Fibroblast of skin of right quadriceps (primary cell): ENCODE measurements at places on chromosomes 3 and 15.
A peak's percentile ranks its signal among the peaks of the same experiment; 100 is the strongest.

DNA sequence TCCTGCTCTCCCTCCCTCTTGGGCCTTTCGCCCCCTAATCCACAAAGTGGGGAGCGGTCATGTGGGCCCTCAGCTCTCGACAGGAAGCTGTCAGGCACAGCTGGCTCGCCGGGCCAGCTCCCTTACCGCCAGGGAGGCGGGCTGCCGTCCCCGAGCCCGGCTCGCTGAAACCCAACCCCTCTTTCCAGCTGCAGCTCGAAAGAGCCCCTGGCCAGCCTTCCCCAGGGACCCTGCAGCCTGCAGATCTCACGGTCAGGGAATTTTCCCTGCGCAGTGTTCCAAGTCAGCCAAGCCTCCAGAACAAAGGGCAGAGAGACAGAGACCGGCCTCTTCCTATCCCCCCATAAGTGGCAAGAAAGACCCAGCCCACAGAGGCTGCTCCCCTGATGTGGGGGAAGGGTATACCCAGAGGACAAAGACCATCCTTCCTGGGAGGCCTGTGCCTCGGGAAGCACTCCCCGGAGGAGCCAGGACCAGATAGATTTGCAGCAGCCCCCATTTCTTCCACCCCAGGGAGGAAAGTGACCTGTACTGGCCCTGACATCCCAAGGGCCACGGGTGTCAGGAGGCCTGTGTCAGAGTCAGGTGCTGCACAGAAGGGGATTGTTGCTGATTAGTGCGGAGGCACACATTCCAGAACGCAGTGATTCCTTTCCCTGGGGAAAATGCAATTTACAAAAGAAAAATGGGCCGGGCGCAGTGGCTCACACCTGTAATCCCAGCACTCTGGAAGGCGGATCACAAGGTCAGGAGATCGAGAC lies 32.6 kb downstream of the MAGEF1 start:
- peak; percentile 43 for DNase-seq

- peak; percentile 15 for DNase-seq
These were observed 30.6 kb downstream of the EPHA3 start for GRCh38 chr3:89138048-89138447.

- DNase-seq = no peak
These were observed 6.8 kb downstream of the CSK start for GRCh38 chr15:74788683-74789151.

DNA sequence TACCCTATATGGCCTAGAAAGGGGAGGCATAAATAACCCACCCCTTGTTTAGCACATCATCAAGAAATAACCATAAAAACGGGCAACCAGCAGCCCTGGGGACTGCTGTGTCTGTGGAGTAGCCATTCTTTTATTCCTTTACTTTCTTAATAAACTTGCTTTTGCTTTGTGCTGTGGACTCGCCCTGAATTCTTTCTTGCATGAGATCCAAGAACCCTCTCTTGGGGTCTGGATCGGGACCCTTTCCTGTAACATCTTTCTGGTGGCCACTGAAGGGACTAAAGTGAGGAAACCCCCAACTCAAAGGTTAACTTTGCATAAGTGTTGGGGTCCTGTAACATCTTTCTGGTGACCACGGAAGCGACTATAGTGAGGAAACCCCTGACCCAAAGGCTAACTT lies 15.7 kb upstream of the HHATL start:
- DNase-seq = no peak

DNA sequence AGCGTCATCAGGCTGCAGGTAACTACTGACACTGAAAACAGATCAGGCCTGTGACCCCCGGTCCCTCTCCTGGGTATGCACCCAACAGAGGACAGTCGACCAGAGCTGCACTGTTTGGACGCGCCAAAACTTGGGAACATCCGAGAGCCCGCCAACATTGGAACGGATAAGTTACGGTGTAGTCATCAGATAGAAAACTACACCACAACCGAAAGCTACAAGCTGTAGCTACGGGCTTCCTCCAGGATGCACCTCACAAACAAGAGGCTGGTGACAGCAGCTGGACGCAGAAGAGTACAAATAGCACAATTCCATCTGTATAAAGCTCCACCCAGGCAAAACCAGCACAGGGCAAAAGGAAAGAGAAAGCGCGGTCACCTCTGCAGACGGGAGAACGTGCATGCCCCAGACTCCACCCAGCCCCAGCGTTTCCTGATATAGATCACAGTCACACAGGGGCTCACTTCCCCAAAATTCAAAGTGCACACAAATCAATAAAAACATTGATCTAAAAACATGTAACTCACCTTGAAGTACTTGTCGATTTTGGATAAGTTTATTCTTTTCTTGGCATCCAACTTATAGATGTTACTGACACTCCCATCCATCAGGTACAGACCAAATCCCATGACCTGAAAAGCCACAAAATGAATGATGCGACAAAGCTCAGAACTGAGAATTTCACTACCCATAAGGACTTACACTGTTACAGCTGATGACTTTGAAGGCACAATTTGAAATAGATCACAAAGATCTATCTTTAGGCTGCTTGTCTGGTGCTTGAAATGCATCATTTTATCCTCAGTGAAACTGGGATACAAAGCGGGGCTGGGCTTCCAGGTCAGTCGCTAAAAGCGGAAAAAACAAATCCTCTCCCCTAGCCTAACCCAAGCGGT lies 43.3 kb downstream of the CYFIP1 start:
- DNase-seq = no peak

GRCh38 chr3:157442729-157443128 lies 6.1 kb downstream of the PTX3 start:
- no peak for DNase-seq

GRCh38 chr15:72888811-72889210 lies 105.3 kb upstream of the ADPGK start:
- no peak for DNase-seq

- no peak for DNase-seq
These were observed 1002.0 kb downstream of the OTOL1 start for GRCh38 chr3:162498626-162499025.

DNA sequence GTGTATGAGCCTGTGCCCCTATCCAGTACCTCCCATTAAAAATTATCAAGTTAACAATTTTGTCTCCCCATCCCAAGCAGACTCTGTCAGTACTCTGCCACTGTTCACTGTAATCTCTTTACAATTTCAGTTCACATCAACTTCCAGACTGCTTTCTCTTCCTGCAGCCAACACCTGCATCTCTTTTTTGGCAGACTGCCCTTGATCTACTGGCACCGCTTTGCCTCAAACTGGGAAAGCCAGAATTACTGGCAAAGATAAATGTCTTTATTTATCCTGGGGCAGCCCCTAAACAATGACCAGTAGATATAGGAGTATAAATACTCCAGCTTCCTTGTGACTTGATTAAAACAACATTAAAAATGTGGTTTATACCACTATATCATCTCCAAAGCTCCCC lies 494.1 kb downstream of the ZNF385D start:
- no peak for DNase-seq

DNA sequence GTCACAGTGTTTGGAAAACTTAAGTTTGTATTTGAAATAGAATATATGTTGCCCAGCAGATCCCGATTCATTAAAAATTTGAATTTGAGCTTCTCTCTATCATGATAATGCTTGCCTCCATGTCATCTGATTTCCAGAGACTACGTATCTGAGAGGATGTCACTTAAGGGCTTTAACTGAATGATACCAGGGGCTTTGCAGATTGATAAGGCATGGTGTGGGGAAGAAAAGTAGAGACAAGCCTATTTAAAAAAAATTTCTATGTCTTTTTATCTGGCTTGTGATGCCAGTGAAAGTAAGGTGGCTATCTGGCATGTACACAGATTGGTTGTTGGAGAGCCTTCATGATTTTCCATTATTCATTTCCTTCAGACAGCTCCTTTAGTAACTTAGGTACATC lies 72.7 kb downstream of the UBE2E2 start:
- no peak for DNase-seq

GRCh38 chr3:16928386-16929132 lies 43.8 kb downstream of the PLCL2 start:
- DNase-seq = no peak

GRCh38 chr3:137987723-137988122 lies 22.2 kb upstream of the CLDN18 start:
- no peak for DNase-seq

- no peak for DNase-seq
These were observed 52.3 kb downstream of the PCSK6 start for GRCh38 chr15:101437209-101437608.

GRCh38 chr15:69060744-69061143 lies 46.2 kb downstream of the NOX5 start:
- DNase-seq = no peak

- peak; percentile 96 for DNase-seq
These were observed 1.9 kb downstream of the ADAMTS9 start for GRCh38 chr3:64685800-64686445.

DNA sequence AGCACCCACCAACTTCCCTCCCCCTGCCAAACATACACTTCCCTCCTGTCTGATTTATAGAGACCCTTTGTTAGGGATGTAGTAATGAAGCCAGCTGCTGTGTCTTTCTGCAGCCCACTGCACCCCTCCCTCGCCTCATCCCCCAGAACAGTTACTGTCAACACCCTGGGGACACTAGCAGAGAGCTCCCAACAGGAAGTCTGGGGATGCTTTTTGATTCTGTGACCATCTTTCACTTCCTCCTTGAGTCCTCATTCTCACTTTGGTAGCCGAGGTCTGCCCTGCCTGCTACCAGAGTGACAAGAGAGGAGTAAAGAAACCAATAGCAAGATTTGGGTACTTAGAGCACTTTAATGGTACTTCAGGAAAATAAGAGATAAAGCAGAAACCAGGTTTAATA lies 201.6 kb downstream of the SATB1 start:
- no peak for DNase-seq

DNA sequence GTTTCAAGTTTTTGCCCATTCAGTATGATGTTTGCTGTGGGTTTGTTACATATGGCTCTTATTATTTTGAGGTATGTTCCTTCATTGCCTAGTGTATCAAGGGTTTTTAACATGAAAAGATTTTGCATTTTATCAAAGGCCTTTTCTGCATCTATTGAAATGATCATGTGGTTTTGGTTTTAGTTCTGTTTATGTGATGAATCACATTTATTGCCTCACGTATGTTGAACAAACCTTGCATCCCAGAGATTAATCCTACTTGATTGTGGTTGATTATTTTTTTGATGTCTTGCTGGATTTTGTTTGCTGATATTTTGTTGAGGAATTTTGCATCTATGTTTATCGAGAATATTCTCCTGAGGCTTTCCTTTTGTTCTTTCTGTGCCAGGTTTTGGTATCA lies 39.4 kb downstream of the TMCO5A start:
- DNase-seq = peak; percentile 32

- no peak for DNase-seq
These were observed 242.1 kb downstream of the THSD4 start for GRCh38 chr15:71357321-71357732.

DNA sequence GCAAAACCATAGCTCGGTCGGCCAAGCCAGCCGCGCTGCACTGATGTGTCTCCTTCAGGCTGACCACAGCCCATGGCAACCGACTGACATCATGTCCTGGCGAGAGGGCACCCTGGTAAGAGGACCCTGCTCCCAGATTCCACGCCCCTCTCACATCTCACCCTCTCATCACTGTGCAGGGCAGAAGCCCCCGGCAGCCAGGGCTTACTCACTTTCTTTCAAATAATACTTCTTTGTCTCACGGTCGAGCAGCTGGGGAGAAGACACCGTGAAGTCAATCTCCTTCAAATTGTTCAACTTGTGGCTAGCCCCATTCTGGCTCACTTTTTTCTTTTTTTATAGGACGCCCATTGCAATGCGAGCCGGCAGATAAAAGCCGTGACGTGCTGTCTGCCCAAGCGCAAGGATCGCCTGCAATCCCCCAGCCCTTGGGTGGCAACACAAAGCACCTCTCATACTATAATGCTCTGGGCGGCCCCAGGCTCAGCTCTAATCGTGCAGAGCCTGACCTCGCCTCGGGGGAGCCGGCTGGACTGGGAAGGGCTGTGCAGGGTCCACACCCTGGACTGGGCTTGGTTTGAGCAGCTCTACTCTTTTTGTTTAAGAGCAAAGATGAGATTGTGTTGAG lies 33.6 kb downstream of the VGLL4 start:
- DNase-seq = no peak

- DNase-seq = no peak
These were observed 182.7 kb downstream of the MEIS2 start for GRCh38 chr15:36917411-36918267.

DNA sequence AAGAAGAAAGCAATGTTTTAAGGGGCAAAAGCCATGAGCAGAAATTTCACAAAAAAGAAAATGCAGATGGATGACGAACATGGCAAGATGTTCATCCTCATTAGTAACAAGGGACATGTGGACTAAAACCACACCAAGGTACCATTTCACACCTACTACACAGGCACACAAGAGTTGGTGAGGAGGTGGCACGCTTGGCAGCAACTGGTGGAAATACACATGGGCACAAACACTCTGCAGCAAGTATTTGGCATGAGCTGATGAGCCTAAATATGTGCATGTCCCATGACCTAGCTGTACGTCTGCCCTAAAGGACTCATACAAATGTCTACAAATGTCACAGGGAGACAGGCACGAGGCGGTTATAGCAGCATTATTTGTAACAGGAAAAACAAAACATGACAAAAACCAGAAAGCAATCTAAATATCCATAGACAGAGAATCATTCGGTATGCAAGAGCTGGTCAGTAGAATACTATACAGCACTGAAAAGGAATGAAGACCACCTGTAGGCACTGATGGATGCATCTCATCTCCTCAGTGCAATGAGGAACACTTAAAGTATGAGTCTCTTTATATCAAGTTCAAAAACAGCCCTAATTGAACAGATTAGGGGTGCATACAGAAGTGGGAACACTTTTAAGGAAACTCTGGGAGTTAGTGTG lies 11.5 kb upstream of the FBLN2 start:
- no peak for DNase-seq

DNA sequence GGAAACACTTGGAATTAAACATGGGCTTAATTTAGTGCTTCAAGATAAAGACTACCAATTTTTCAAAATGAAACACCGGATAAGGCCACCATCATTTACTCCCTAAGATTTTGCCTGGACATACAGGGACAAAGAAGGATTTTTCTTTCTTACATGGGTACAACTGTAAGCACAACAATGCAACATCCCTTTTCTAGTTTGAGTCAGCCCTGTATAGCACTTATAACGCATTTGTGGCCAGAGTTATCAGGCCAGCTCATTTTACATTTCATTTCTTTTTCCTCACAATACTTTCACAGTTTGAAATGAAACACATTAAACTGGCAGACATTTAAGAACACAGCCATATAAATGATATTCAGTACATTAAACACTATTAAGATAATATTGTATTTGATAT lies 9.8 kb upstream of the SUCNR1 start:
- DNase-seq = no peak

- no peak for DNase-seq
These were observed 6.3 kb downstream of the NR2F2 start for GRCh38 chr15:96336596-96337364.

DNA sequence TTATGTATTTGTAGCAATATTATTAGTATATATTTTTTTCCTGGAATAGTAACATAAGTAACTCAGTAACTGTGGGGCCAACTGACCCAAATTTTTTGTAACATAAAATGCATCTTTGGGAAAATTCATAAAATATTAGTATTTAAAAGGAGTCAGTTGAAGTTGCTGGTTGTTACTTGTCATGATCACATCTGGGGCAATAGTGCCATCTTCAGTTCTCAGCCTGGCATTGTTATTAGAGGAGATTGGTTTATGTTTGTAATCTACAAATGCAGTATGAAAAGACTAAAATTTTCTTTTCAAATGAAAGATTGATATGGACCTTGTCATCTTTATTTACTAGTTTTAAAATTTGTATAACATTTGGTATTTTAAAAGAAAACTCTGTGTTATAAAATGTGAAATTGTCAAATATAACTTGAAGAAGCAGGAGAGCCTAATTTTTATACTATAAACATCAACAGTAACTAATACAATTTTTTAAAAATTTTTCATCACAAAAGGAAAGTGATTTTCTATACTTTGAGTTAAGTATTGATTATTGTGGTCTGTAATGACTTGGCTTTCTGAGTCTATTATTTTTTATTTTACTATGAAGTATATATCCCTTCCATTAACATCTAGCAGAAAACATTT lies 38.8 kb upstream of the MLF1 start:
- DNase-seq = peak; percentile 57
